ENCODE measurements at places on chromosomes 1 and 21.

GRCh38 chr1:59927213-59927612 is 640 bp upstream of the CYP2J2 start:
- no peak for DNase-seq
- H3K4me1 ChIP-seq = no peaks in the 10 kb centered on the region
- H3K27me3 ChIP-seq = no peaks in the 10 kb centered on the region
- H3K27ac ChIP-seq = no peak overlapping the region
- peak overlapping the region; percentile 80 for H3K4me3 ChIP-seq

- no peak for DNase-seq
- H3K4me1 ChIP-seq = no peaks in the 10 kb centered on the region
- H3K4me3 ChIP-seq = no peak overlapping the region
- no peaks in the 10 kb centered on the region for H3K36me3 ChIP-seq
These were observed 130.9 kb downstream of the DMRTB1 start for GRCh38 chr1:53590104-53590503.

DNA sequence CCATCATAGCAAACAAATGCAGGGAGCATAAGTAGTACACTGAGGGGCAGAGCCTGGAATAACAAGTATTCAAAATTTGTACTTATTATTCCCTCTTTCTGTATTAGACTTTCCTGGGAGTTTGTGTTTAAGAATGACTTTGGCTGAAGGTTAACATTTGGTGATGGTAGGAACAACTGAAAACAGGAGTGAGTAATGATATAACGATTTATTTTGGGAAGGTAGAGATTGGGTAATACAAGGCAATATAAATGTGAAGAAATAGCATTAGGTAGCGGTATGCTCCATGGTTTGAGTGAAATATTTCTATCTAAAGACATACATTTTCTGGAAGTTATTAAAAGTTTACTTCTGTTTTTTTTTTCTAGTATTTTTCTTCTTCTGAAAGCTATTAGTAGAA is 18.5 kb upstream of the C1orf21 start:
- DNase-seq = no peak
- no peak overlapping the region for H3K27ac ChIP-seq
- no peaks in the 10 kb centered on the region for H3K27me3 ChIP-seq
- H3K4me1 ChIP-seq = no peaks in the 10 kb centered on the region
- H3K4me3 ChIP-seq = no peak overlapping the region
- H3K36me3 ChIP-seq = no peaks in the 10 kb centered on the region

- no peaks in the 10 kb centered on the region for H3K27me3 ChIP-seq
- no peaks in the 10 kb centered on the region for H3K4me1 ChIP-seq
- no peak overlapping the region for H3K27ac ChIP-seq
- no peaks in the 10 kb centered on the region for H3K36me3 ChIP-seq
- DNase-seq = no peak
These were observed 590.9 kb downstream of the AJAP1 start for GRCh38 chr1:5245348-5245747.

GRCh38 chr1:222283147-222283768 is 264.6 kb downstream of the HHIPL2 start:
- no peak overlapping the region for H3K27ac ChIP-seq
- H3K36me3 ChIP-seq = no peaks in the 10 kb centered on the region
- H3K27me3 ChIP-seq = no peaks in the 10 kb centered on the region

DNA sequence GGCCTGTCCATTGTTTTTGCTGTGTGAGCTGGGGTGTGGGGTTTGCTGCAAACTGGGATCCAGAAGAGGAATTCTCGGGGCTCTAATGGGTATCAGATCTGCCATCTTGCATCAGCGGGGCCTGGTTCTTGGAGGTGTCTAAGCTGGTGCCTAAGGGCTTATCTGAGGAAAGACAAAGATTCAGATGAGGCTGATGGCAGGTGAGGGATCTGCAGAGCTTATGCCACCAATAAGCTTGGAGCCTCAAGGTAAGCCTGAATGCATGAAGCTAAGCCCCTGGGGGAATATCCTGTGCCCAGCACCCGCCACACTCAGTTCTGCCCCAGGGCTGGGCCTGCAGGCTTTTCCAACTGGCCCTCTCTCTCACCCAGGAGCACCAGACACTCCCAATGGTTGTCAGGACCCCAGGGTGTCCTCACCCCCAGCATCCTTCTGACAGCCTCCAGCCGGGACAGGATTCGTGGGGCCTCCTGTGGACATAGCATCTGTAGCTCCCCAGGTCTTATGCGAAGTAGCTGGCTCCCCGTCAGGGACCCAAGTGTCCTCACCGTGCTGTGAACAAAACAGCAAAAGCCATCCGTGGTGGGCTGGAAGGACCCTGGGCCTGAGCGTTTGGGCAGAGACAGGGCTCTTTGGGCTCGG is 9.5 kb upstream of the GSTM3 start:
- H3K27me3 ChIP-seq = no peaks in the 10 kb centered on the region
- DNase-seq = no peak
- no peaks in the 10 kb centered on the region for H3K4me1 ChIP-seq

All from H9 (cell line).